ENCODE measurements at places on chromosomes 2 and 18.

DNA sequence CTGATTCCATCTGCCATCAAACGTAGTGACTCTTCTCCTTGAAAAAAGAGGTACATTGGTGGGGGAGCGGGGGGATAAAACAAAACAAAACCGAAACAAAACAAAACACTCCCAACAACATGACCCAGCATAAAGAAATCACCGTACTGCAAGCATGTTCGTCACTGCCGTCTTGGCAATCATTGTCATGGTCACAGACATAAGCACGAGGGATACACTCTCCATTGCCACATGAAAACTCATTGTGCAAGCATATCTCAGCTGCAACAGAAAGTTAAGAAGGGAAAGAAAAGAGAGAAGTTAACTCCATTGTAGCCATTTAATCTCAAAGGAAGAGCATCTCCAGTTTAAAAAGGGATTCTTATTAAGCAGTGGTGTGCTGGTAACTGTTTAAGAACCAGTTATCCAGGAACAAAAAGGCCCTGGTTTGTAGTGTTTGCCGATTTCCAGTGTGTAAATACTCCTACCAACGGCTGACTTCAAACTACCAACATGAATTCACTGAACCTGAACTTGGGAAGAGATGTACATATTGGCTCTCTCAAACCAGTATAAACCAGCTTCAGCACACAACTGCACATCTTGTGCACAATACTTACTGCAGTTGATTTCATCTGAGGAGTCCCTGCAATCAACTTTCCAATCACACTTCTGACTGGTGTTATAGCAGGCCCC lies 68.2 kb downstream of the LRP2 start:
- no peak for DNase-seq

DNA sequence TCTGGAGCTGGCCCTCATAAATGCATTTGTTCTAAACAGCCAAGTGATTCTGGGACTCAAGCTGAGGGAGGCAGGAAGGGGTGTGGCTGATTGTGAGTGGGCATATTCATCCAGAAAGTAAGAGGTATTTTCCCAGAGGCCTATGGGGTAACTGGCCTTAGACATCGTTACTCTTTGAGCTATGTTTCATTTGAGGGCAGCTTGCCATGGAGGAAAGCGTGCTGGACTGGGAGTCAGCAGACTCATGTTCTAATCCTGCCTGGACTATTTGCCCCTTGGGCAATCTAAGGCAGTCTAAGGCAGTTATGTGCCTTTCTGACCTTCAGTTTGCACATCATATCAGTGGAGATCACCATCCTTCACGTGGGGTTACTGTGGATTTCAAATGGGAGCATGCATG lies 93.5 kb upstream of the SLC14A2 start:
- no peak for DNase-seq

DNA sequence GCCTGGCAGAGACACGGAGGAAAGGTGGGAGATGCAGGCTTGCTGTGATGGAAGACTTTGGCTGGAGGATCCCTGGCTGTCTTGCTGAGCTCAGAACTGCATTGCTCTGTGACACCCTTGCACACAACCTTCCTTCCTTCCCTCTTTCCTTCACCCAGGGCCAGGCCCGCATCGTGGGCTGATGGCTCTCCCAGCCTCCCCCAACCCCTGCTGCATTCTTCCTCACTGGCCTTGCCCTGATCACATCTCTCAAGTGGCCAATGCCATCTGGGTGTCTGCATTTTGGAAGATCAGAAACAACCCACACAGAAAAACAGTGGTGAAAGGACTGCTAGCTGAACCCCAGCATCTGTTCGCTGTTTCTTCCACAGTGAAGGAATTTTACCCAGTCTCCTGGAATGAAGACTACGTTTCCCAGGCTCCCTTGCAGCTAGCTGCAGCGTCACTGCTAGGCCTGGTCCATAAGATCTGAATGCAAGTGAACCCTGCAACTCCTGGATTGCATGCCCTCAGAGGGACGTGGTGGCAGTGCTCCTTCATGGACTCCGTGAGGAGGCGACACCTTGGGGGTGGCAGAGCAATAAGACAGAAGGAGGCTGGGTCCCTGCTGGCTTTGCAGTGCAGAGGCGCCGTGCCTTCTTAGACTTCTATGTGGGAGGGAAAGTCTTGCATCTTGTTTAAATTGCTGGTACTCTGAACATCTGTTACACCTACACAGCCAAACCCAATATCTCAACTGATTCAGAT lies 78.9 kb upstream of the YWHAQ start:
- DNase-seq: no peak

DNA sequence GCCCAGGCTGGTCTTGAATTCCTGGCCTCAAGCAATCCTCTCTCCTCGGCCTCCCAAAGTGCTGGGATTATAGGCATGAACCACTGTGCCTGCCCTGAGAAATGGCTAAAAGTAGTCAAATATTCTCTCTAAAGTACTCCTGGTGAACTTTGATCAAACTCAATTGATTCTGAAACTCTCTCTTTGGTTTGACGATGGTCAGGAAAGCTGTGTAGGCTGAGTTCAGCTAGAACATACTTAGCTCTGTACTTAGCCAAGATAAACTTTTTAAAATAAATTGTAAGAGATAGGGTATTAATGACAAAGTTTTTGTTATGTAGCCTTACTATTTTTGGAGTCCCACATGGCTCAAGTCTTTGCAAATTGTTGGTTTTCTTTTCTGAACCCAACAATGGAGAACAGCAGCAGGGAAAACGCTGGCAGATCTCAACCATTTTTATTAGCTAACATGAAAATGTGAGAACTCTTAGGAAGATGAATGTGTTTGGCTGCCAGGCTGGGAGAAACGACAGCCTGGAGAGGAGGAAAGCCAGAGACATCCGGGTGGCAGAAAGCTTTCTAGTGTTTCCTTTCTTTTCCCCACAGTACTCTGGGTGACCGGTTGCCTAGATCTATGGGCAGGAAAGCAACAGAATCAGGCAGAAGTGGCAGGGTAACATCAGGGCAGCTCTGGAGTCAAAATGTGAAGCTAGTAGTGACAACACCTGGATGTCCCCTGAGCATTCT lies 193.0 kb upstream of the LHCGR start:
- DNase-seq: no peak

- DNase-seq: no peak
Measured at GRCh38 chr2:240895656-240896388, at the start of gene MAB21L4. MAB21L4 (minus strand) TSS chr2:240896156; CDS start chr2:240895997, 159 bp downstream.

DNA sequence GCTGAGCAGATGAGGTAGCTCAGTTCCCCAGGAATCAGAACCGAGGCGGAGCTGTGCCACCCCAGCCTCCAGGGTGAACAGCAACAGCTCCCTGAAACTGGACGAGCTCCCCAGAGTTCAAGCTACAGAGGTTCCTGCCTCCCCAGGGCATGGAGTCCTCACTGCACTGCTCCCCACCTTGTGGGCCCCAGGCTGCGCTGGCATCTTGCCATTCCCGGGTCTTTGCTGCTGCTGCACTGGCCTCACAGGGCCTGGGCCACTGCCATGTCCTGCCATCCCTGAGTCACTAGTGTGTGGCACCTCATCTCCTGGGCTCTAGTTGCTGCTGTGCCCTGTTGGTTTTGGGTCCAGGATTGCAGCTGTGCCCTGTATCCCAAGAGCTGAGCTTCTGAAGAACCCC lies 166.9 kb downstream of the SNTG2 start:
- no peak for DNase-seq

GRCh38 chr2:200119236-200119635 lies 163.9 kb downstream of the MAIP1 start:
- DNase-seq: no peak

- no peak for DNase-seq
Measured at GRCh38 chr2:63872571-63873328, 31.1 kb downstream of the UGP2 start.

GRCh38 chr2:118661179-118661578 lies 186.3 kb downstream of the EN1 start:
- DNase-seq: no peak
